ENCODE measurements at places on chromosomes 16 and 17.

- no peak for DNase-seq
Measured at GRCh38 chr16:12576878-12577277, 226.8 kb downstream of the CPPED1 start.

DNA sequence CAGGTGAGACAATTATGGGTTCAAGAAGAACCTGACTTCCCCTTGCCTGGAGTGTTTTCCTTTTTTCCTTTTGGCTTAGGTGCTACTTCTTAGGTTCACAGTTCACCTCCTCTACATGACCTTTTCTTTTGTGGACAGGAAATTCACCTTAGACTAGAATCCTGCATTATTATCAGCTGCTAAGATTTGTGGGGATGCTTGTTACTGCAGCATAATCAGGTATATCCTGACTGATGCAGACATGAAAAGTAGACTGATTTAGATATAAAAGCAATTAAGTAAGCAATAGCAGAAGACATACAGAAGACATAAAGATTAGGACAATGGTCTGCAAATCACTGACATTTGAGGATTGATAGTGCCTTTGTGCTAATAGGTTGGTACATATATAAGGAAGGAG lies 168.3 kb downstream of the SALL1 start:
- no peak for DNase-seq

DNA sequence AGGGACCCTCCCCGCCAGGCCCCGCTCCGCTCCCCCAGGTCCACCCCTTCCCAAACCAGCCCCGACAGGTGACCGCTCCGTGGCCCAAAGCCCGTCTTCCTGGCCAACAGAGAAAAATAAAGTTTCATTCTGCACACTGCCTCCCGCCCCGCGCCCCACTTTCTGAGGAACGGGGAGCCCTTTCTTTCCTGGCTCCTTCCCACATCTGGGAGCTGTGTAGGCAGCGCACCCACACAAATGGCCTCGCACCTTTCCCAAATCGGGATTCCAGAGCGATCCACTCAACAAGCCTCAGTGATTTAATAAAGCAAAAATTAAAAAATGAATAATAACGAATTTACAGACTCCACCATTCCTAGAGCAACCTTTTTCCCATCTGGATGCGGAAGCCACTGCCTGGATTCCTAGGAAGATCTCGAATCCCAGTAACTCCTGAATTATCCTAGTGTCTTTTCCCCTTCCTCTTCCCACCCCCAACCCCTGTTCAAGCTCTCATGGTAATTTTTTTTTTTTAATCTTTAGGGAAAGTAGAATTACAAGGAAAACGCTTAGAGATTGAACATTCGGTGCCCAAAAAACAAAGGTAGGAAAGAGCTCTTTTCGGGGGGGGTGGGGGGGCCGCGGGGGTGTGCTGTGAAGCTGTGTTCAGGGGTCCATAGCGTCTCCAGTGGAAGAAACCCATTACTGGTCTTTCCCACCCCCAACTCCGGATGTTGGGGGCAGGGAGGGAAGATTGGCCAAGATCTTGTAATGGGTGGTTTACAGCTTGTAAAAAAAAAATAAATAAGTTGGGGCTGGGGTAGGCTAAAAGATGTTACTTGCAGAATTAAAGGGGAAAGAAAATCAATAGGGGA lies 1.6 kb downstream of the IGF2BP1 start:
- peak; percentile 44 for DNase-seq

DNA sequence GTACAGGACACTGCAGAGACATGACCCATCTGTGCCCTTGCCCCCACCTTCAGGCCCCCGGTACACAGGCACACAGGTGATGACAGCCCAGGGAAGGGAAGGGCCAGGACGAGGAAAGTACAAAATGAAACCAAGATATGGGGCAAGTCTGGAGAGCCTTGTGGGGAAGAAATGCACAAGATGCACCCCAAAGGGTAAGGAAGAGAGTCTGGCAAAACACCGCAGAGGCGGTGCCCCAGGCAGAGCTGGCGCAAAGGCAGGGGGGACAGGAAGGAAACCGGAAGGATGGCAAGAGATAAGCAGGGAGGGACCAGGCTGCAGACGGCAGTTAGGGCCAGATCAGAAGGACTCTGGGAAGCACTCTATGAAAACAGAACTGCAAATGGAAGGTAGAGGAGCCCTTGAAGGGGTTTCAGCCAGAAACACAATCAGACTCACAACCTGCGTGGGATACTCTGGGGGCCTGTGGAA lies 81.4 kb downstream of the SLC39A11 start:
- no peak for DNase-seq

DNA sequence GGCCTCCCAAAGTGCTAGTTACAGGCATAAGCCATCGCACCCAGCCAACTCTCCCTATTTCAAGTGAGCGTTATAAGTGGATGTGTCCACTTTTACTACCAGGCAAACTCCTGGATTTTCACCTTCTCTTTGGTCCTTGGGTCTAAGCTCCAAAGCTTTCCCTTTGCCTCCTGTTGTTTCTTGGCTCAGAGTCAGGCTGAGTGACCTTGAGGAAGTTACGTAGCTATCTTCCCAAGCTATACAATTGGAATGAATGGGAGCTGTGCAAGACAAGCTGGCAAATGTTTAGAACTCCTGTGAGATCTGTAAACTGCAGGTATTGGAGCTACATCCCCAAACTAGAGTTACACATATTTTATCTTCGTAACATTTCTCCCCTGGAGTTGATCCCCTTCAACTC lies 20.3 kb downstream of the NXPH3 start:
- DNase-seq = no peak

- DNase-seq = no peak
Measured at GRCh38 chr17:16040710-16041251, 41.2 kb downstream of the TTC19 start.

DNA sequence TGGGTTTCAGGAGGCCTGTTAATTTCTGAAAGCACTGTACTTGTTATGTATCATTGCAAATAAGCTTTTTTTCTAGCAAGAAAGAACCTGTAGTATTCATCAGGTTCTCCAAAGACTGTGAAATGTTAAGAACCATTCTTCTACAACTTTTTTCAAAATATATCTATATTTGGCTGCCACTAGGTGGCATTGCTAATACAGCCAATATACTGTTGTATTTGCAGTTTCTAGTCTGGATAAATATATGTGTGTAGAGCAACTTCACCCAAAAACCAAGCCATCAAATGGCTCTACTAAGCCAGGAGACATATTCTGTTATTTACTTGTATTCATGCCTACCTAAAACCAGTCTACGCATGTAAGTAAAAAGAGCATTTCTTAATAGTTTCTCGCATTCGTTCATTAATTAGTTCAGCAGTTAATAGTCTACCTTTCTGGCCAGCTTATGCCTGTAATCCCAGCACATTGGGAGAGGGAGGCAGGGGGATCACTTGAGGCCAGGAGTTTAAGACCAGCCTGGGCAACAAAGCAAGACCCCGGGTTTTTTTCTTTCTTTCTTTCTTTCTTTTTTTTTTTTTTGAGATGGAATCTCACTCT lies 39.5 kb downstream of the VMP1 start:
- DNase-seq = no peak

DNA sequence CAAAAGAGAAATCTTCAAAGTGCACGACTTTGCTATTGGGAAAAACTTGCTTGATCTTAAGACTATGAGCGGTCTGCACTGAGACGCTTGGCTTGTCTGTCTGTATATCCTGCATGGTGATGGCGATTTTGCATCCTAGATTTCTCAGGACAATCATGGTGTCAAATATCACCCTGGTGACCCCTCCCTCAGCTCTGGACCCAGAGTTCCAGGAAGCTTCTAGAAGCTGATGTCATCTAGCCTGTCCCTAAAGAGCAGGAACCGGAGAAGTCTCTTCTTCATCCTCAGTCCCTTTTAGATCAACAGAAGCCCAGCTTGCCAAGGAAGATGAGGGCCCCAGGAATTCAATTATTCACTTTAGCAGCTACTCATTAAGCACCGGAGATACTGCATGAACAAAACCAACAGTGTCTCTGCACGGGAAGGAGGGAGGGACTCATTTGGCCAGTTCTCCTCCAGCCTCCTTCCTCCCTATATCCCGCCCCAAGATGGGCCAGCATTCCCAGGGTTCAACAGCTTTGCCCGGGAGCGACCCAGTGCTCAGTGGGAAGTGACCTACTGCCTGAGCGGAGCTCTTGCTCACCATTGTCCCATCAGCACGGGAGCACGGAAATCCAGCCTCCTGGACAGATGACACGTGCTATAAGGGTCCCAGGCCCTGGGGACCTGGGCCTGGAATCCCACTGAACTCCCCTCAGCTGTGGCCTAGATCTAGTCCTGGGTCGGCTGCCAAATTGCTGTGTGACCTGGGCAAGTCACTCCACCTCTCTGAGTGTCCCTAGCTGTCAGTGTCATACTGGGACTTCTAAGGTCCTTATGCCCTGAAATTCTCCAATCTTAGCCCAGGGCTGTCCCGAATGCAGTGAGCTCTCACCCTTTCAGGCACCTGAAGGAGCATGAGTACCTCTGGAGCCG lies 3.8 kb downstream of the EMP2 start:
- no peak for DNase-seq

GRCh38 chr17:74970395-74970794 lies 2.2 kb downstream of the HID1 start:
- DNase-seq = no peak

- no peak for DNase-seq
Measured at GRCh38 chr16:31480851-31481536, 1.9 kb upstream of the SLC5A2 start.

- no peak for DNase-seq
Measured at GRCh38 chr17:36661047-36661666, 59.8 kb downstream of the MRM1 start.

- DNase-seq = no peak
Measured at GRCh38 chr17:40944531-40944930, 7.1 kb upstream of the KRT23 start.

- no peak for DNase-seq
Measured at GRCh38 chr16:48113471-48113870, 42.3 kb downstream of the ABCC12 start.

DNA sequence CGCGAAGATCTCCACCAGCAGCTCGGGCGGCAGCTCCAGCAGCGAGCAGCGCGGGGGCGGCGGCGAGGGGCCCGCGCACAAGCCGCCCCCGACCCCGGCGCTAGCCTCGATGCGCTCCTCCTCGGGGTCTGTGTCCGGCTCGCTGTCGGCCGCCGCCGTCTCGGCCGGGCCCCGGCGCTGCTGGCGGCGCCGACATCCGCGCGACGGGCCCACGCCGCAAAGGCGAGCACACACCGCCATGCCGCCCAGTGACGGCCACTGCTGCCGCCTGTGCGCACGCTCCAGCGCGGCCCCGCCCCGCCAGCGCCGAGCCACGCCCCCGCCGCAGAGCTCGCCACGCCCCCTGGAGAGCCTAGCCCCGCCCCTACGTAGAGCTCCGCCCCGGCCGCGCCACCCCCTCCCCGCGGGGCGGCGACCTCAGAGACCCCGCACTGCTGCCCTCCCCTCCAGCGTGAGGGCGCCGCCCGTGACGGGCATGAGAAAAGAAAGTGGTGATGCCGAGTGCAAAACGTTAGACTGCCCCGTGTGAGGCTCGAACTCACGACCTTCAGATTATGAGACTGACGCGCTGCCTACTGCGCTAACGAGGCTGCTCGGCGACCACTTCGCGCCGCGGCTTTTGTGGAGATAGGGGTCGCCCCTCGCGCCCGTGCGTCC lies at the start of gene FBXO31:
TSS of gene FBXO31 (minus strand) at position 272 of the 657 bp plus-strand sequence. CDS start at position 240, 32 bp downstream.
- peak; percentile 98 for DNase-seq

- DNase-seq = no peak
Measured at GRCh38 chr16:30651124-30652004, 604 bp downstream of the PRR14 start.

GRCh38 chr16:88938777-88939244 lies 38.2 kb downstream of the CBFA2T3 start:
- no peak for DNase-seq

DNA sequence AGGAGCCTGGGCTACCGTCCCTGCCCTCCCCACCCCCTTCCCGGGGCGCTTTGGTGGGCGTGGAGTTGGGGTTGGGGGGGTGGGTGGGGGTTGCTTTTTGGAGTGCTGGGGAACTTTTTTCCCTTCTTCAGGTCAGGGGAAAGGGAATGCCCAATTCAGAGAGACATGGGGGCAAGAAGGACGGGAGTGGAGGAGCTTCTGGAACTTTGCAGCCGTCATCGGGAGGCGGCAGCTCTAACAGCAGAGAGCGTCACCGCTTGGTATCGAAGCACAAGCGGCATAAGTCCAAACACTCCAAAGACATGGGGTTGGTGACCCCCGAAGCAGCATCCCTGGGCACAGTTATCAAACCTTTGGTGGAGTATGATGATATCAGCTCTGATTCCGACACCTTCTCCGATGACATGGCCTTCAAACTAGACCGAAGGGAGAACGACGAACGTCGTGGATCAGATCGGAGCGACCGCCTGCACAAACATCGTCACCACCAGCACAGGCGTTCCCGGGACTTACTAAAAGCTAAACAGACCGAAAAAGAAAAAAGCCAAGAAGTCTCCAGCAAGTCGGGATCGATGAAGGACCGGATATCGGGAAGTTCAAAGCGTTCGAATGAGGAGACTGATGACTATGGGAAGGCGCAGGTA lies 762 bp downstream of the CDK12 start:
- no peak for DNase-seq

DNA sequence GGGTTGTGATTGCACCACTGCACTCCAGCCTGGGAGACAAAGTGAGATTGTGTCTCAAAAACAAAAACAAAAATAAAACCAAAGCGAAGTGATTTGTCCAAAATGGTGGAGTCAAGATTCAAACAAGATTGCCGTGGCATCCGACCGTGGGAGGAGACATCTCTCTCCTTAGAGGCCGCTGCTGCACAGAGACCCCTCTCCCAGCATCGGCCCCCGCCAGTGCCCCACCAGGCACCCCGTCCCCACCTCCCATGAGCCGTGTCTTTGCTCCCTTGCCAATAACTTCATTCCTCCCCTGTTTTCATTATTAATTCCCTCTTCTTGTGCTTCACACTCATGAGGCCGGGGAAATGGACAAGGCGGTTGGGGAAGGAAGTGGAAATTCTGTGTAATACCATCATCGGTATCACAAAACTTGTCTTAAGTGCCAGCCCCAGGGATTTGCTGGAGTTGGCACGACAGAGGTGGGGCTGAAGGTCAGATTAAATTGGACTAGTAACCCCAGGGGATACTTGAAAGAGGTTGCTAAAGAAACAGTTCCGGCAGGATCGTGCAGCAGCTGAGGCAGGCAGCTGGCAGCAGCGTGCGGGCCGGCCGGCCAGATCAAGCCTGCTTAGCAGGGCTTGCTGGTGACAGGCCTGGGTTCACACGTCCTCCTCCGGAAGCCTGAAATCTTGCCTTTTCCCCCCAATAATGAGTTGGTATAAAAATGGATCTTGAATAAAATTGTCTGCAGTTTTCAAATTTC lies 66.8 kb downstream of the RTN4RL1 start:
- no peak for DNase-seq

GRCh38 chr16:55488306-55488705 lies 9.3 kb downstream of the MMP2 start:
- DNase-seq = no peak
